ENCODE measurements at places on chromosomes 1 and 21. TPM values are rescaled to one million over a fixed set of nuclear protein-coding genes. Genes with fewer than 3 reads are reported as not detected.

DNA sequence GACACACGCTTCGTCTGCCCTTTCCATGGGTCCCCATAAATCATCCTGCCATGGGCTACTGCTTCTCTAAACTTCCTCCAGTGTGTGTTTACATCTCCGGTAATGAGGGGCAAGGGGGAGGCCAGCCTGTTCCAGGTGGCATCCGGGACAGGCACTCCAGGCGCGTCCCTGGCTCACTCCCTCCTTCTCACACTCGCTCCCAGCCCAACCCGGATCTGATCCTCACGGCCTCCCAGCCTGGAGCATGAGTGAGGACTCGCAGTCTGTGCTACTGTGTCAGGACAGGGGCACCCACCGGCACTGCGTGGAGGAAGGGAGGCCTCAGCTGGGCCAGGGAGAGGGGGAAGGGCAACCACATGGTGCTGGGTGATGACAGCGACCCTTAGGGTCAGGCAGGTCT is 225.4 kb downstream of the TRABD2B start:
- no peak for DNase-seq

DNA sequence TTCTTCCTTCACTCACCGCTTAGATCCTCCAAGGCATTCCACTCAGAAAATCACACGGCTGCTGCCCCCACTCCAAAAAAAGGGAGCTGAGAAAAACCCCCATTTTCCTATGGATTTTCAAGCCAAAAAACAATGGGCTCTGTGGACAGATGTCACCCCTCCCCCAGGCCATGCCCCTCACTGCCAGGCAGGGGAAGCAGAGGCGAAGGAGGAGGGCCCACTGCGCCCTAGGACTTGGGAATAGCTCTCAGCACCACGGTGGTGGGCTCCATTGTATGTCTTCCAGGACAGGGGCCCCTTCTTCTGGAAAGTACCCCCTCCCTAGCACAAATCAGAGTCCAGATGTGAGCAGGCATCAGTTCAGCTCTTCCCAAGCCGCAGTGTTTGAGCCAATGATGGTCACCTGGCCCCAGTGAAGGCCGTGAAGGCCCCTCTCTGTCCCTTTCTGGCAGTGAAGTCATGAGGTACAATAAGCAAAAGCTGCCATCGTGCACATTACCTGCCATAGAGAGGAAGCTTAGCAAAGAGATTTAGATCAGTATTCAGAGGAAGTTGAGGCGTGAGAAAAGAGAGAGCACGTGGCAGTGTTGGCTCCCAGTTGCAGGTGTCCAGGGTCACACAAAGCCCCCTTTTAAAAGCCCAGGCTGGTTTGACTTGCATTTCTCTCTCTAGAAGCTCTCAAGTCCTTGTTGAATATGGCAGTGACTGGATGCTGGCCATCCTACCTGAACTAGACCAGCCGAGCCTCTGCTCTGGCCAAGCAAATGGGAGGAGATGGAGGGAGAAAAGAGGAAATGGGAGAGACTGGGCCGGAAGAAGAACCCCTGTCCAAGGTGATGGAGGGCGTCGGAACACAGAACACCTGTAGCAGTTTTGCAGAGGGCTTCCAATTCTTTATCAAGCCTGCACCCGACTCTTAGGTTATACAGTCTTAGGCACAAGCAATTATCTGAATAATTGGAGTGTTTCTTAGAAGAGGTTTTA is 149.0 kb downstream of the TOMM20 start:
- no peak for DNase-seq

GRCh38 chr1:235617140-235617539 is 32.4 kb downstream of the GNG4 start:
- no peak for DNase-seq

DNA sequence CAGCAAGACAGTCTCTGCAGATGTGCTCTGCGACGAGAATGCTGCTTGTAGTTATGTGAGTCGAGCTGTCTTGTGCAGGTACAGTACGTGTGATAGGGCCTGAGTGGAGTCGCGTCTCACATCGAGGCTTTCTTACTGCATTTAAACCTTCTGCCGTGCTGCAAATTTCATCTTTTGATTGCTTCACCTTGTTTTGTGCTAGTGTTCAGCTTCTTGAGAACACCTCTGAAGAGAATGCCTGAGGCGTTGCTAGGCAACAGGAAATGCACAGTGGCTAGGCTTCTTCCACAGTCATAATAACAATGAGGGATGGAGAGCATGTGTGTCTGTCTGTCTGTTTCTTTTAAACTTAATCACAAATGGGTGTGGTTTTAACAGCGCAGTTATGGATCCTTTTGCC is 52.9 kb downstream of the MRPS6 start:
- no peak for DNase-seq

GRCh38 chr1:244205171-244205570 is 154.1 kb downstream of the ZBTB18 start:
- no peak for DNase-seq

GRCh38 chr1:208722592-208722991 is 478.4 kb upstream of the PLXNA2 start:
- DNase-seq = no peak

- no peak for DNase-seq
Observed at GRCh38 chr1:23593556-23594148, 34.4 kb upstream of the ID3 start.

GRCh38 chr1:208291923-208292711 is 47.9 kb upstream of the PLXNA2 start:
- no peak for DNase-seq

DNA sequence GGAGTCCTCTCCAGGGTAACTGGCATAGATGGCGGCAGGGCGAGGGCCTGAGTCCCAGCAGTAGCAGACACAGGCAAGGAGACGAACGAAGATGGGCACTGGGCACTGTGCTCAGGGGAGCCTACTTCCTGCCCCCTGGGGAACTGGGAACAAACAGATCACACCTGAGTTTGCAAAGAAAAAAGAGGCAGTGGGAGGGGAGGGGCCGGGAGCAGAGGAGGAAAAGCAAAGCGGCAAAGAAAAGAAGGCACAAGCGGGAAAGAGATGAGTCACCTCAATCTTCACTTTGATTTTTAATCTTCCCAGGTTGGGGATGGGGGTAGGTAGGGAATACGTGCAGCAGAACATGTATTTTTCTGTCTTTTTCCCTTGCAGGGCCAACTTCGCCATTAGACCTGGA is 44.0 kb downstream of the ZSCAN20 start:
- DNase-seq = no peak

DNA sequence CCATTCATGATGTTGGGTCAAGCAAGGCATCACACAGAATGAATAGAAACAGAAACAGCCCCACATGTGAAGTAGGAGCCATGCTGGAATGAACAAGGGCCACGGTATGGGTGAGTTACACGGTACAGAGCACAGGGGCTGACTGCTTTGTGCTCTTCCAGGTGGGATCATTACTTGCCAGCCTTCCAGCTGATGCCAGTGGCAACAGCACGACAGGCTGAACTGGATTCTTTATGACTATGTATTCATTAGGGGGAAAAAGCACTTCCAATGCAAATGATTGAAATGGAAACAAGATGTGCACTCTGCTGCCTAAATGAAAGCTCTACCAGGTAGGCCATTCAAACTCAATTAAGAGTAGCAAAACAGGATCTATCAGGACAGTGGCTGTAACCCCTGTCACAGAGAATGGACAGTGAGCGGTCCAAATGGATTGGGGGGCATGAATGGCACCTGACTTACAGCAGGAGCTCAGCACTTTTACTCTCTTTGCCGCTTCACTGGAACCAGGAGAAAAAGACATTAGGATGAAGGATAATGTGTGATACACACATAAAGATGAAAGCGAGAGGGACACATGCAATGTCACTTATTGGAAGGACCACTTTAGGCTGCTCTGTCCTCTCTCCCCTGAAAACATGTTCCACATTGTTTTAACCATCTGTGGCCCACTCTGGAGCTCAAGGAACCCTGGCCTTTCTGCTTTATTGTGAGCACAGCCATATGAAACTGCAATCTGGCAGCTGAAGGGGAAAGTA is 23.4 kb upstream of the IRF2BP2 start:
- DNase-seq = no peak

GRCh38 chr1:64482720-64483119 is 12.8 kb downstream of the CACHD1 start:
- DNase-seq = no peak

Gene TFF2
- total RNA-seq = not detected

Gene SLC9C2
- total RNA-seq = not detected

Gene S100A16
- 7.1 TPM for total RNA-seq

Gene NTMT2
- total RNA-seq = not detected

Gene SASS6
- 15.2 TPM for total RNA-seq

Gene TSSK3
- 2.2 TPM for total RNA-seq

Gene RXFP4
- total RNA-seq = not detected
